Fibroblast of the aortic adventitia (primary cell): ENCODE measurements at places on chromosomes 5 and 9.
A peak's percentile ranks its signal among the peaks of the same experiment; 100 is the strongest.

DNA sequence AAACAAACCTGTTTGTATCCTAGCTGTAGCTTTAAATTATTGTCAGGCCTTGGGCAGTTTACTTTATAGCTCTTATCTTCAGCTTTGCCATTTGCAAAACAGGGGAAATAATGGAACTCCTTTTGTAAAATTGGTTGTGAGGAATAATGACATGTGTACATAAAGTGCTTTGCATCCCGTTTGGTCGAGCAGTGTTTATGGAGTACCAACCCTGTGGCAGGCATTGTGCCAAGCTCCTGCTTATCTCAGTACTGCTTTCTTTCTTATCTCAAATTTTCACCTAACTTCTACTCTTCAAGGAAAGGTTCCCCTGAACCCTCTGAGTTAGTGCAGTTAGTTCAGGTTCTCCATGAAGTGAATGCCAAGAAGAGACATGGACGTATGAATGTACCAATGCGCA lies 9.4 kb upstream of the TENT2 start:
- no peak for DNase-seq

DNA sequence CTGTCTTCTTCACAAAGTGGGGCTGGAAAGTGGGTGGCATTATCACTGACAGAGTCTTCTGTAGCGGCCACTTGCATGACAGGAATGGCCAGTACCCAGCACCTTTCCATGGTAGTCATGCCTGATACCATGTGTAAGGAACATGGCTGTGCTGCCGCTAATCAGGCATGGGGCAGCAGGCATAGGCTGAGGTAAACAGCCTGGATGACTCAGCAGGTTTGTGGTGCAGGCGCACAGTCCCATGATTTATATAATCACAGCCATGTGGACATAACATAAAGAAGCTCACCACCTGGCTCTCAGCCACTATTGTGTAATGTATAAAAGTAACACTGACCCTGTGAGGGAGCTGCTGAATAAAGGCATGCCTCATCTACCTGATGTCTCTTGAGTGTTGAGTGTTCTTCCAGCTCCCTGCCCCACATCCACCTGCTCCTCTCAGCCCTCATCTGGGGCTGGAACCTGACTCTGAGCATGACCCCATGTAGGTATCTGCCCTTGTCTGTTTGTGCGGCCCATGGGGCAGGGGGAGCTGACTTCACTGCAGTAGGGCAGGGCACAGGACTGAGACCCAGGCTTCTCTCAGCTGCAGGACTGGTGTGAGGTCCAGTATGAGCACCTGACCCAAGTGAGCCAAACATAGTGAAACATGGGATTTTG lies 13.2 kb upstream of the ICE1 start:
- peak; percentile 11 for DNase-seq

DNA sequence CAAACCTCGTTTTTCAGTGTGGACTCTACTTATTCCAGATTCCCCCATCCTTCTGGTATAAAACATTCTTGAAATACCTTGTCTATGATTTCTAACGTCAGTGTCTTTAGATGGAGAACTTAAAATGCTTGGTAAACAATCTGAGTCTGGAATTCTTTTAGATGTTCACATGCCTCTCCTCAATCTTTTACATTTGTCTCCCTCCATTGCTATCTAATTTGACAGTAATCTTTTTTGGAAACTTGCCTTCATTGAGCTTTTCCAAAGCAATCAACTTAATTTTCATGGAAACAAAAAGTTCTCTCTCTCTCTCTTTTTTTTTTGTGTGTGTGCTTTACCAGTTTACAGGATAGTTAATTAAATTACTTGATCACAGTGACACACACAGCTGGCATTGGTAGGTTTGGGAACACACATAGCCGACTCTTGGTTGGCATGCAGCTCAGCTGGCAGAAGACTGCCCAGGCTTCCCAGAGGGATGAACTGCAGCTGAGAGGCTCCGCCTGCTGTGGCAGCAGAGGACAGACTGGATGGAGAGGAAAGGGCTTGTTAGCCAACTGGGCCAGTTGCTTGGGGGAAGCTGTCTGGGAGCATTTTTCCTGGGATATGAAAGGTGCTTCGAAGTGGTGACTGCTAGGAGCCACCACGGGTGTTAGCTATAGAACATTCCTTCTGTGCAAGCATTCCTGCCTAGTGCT lies 271.3 kb downstream of the ZSWIM6 start:
- peak; percentile 9 for DNase-seq

GRCh38 chr9:137606005-137606621 lies 627 bp downstream of the ARRDC1 start:
- DNase-seq: no peak

GRCh38 chr5:76425928-76426804 lies 23.1 kb downstream of the IQGAP2 start:
- no peak for DNase-seq

GRCh38 chr9:95381221-95381620 lies 63.7 kb upstream of the FANCC start:
- peak; percentile 50 for DNase-seq

DNA sequence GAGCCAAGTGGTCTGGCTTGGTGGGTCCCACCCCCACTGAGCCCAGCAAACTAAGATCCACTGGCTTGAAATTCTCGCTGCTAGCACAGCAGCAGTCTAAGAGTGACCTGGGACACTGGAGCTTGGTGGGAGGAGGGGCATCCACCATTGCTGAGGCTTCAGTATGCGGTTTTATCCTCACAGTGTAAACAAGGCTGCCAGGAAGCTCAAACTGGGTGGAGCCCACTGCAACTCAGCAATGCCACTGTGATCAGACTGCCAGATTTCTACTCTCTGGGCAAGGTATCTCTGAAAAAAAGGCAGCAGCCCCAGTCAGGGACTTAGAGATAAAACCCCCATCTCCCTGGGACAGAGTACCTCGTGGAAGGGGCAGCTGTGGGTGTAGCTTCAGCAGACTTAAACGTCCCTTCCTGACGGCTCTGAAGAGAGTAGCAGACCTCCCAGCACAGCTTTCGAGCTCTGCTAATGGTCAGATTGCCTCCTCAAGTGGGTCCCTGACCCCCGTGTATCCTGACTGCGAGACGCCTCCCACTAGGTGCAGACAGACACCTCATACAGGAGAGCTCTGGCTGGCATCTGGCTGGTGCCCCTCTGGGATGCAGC lies 18.2 kb upstream of the STK32A start:
- no peak for DNase-seq

- no peak for DNase-seq
Measured at GRCh38 chr5:94761786-94762185, 143.3 kb downstream of the SLF1 start.

GRCh38 chr5:131262953-131263541 lies 806 bp upstream of the CDC42SE2 start:
- DNase-seq: peak; percentile 28

GRCh38 chr9:124320062-124320973 lies 62.6 kb downstream of the NEK6 start:
- peak; percentile 74 for DNase-seq

- no peak for DNase-seq
Measured at GRCh38 chr9:124205686-124206352, 51.9 kb upstream of the NEK6 start.

DNA sequence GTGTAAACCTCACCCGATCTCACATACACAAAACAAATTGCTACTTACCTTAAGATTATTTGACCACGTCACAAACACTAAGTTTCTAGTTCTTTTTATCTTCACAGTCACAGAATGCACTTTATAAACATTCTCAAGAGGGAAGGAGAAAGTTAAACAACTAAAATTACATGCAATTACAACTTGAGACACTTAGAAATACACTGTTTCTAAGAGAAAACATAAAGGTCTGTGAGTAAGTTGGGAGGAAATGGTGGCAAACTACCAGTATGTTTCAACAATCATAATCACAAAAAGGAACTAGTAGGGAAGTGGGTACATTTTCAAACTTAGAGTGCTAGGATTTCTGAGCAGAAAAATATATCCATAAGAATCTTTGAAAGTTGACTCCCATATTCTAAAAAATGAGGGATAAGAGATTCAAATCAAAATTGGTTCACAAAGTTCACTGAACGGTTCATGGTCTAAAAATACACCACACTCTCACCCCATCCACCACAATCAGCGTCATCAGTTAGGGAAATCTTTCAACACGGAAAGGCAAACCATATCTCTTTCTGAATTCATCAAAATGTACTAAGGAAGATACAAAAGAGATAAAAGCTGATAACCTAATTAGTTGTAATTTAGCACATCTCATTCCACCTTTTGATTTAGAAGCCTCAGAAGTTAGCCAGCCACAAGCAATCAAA lies 182.6 kb downstream of the BNC2 start:
- no peak for DNase-seq

DNA sequence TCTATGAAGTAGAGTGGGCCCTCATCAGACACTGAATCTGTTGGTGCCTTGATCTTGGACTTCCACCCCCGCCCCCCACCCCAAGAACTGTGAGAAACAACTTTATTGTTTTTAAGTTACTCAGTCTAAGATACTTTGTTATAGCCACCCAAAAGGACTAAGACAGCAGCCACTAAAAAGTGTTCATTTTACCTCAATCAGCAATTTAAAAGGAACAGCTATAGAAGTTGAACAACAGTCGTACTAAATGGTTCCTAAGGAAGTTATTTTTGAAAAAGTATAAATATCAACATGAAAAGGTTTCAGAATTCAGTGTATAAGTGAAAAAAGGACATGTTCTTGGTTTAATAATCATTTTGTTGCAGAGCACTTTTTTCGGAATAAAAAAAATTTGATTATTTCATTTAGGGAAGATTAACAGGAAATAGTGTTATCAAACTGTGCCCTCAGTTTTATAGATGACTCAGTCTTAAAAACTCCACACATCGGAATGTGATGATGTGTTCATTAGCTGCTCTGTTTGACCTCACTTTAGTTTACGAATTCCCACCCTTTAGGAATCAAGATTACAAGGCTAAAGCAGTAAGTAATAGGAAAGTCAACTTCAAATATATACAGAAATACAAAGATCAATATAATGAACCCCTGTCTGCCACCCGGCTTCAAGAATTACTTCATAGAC lies 71.2 kb downstream of the MTAP start:
- DNase-seq: peak; percentile 60

DNA sequence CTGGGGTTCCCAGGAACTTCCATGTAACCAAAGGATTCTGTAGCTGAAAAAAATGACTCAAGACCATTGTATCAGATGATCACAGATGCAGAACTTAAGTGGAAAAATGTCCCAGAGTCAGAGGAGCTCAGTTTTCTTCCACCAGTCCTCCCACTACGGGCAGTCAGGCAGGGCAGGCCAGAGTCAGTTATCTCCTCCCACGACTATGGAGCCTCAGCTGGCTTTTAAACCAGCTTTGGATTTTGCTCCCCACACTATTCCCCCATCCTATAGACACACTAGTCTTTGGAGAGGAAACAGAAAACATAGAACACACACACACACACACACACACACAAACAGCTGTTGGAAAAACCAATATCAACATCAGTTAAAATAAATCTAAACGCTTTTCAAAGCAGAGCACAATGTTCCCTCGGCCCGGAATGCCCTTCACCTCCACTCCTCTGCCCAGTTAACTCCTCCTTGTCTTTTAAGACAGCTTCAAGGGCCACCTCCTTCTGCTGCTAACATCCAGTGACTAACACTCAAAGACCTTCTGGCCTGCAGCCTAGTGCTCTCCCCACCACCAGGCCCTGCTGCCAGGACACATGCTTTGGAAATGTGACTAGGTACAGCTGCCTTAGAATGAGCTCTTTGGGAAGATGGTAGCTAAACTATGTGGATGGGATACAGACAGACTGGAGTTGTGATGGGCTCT lies 56.8 kb downstream of the NIPAL4 start:
- peak; percentile 92 for DNase-seq

GRCh38 chr5:135203593-135204036 lies 169.6 kb upstream of the PITX1 start:
- peak; percentile 37 for DNase-seq

DNA sequence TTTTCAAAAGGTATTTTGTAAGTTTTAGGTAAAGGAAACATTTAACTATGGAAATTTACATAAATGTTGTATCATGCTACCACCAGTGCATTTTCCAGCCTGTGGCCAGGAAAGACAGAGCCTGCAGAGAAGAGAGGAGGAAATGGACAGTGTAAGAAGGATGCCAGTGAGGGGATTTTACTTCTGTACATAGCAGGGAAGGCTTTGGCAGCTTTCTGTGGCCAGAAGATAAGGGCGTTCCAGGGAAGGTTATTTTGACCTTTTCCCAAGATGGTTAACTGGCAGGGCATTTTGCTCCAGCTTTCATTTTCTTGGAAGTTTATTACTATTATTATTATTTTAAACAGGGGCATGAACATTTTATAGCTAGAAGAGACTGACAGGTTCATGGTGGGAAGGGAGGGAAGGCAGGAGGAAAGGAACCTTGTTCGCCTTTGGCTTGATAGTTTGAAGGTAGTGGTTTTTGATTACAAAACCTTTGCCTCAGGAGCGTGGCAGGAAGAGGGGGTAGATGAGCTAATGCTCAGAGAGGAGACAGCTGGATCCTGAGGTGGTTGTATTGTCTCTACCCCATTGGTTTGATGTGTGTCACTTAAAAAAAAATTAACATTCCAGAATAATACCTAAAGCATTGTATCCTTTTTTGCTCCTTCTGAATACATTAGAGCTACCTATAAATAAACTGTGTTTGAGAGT lies 4.1 kb downstream of the ISOC1 start:
- peak; percentile 8 for DNase-seq

DNA sequence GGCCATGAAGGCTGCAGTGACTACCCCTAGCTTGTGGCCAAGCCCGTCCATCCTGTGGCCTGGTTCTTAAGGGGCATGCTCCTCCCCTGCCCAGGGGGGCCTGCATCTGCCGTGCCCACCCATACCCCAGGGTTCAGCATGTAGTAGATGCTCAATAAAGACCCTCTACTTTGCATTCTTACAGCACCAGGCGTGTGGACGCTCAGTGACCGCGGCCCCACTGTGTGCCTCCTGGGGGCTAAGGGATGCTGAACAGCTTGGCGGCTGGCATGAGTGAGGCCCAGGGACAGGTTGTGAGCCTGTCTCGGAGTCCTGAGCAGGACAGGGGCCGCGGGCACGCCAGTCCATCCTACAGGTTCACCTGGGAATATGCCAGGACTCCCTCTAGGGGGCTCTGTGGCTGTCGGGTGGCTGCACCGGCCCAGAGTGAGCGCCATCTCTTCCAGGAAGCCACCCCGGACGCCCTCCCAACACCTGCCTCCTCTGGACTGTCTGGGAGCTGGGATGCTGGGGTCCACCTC lies 9.1 kb downstream of the NOTCH1 start:
- DNase-seq: no peak

- DNase-seq: peak; percentile 15
Measured at GRCh38 chr5:133147411-133147810, 95.6 kb downstream of the HSPA4 start.

DNA sequence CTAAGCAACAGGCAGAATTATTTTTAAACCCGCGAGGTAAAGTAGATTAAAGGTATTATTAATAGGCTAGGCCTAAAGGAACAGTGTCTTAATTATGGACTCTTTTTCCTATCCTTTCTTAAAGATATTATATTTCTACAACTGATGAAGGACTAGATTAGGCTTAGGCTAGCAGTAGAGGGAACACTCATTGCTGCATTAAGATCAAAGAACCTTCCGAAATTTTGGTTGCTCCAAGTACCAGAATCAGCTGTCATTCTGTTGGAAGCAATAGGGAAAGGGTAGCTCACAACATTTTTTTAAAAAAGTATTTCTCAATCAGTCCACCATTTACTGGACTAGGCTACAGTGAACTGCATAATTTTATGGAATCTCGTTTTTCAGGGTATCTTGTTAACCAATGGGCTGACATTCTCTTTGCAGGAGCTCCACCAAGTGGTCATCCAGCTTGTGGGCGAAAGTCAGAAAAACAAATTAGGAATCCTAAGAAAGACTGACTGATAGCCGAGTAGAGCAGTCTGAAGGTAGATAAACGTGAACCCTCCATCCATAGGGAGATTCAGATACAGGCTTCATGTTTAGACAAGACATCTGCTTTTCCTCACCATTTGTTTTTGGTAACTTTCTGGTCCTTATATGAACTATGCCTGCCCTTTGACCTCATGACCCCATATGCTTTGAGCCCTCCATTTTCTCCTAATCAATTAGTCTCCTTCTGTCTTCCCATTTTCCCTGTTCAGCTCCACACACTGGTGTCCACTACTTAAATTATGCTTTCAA lies 103.6 kb upstream of the CHD1 start:
- peak; percentile 89 for DNase-seq
